ENCODE measurements at places on chromosomes 13 and 19. TPM values are rescaled to one million over a fixed set of nuclear protein-coding genes. Genes with fewer than 3 reads are reported as not detected.

DNA sequence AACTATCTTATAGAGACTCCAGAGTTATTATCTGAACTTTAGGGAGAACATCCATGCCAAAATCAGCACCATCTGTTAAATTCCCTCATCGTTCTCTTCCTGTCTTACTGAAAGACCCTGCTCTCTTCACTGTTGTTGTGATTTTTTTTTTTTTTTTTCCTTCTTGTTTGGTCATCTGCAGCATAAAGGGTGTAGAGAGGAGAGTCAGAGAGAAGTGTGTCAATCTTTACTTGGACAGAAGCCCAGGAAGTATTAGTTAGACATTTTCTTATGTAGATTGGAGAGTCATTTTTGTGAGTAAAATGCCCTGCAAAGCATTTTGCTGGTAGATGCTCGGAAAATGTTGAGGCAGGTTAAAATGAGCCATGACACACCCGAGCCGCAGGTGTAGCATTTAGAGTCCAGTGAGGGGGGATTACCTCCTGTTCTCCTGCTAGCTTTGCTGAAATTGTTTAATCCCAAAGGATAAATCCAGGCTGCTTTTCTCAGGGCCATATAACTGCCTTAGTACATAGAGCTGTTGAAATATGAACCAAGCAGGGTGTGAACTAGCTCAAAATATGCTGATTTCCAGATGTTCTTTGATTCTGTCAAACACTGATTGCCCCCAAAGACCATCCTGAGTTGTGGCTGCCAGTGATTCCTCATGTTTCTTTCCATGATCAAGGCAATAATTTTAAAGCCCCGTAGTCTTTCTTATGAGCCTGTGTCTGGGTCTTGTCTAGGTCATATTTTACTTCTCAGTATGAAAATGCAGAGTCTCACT, 143.5 kb downstream of the DCT start:
- no peaks in the 10 kb centered on the region for H3K4me1 ChIP-seq
- H3K27ac ChIP-seq: no peak overlapping the region
- DNase-seq: no peak
- H3K27me3 ChIP-seq: no peaks in the 10 kb centered on the region
- no peak overlapping the region for H3K4me3 ChIP-seq
- no peaks in the 10 kb centered on the region for H3K36me3 ChIP-seq

Gene SF3A2
- total RNA-seq: 133 TPM

Gene PALM3
- not detected for total RNA-seq

DNA sequence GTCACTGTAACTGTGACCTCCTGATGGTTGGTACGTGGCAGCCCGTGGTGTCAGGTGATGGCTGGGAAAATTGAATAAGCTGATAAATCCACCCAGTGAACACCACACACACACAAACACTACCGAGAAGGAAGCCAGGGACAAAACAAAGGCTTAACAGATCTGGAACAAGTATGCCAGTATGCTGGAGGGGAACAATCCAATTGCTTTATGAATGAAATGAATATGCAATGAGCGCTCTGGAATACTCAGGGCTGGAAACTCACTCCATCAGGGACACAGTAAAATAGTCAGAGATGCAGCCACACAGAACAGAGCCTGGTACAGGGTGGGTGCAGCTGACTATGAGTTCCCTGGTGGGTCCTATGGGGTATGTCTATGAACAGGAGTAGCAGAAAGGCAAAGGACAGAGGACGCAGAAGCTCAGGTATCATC, 16.7 kb downstream of the TMTC4 start:
- H3K4me1 ChIP-seq: peaks cover 5% of the 10 kb centered on the region
- no peak for DNase-seq
- H3K36me3 ChIP-seq: no peaks in the 10 kb centered on the region
- H3K27me3 ChIP-seq: no peaks in the 10 kb centered on the region
- H3K27ac ChIP-seq: no peak overlapping the region

GRCh38 chr19:6970443-6970842, 50.8 kb downstream of the MBD3L2B start:
- no peaks in the 10 kb centered on the region for H3K27me3 ChIP-seq
- DNase-seq: no peak
- H3K27ac ChIP-seq: no peak overlapping the region
- no peaks in the 10 kb centered on the region for H3K36me3 ChIP-seq
- H3K4me3 ChIP-seq: no peak overlapping the region
- no peaks in the 10 kb centered on the region for H3K4me1 ChIP-seq

DNA sequence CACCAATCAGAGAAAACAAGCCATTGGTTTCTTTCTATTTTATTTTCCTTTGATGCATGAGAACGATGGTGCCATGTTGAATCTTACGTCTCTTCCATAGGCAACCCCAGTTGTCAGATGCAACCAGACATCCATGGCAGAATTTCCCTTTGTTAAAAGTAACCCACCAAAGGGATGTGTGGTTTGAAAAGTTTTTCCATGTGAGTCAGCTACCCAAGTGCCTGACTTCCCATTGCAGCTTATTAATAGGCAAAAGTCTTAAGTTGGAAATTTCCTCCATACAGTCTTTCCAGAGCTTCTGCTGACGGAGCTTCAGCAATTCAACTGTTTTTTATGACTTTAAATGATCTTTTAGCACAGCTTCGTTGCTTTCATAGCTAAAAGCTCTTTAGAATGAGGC, 73.8 kb upstream of the FAM216B start:
- H3K4me3 ChIP-seq: no peak overlapping the region
- H3K36me3 ChIP-seq: no peaks in the 10 kb centered on the region
- DNase-seq: no peak
- no peaks in the 10 kb centered on the region for H3K4me1 ChIP-seq

Measured in Peyer's patch (tissue), 4 donors.